ENCODE measurements at places on chromosomes 7 and 10. TPM values are rescaled to one million over a fixed set of nuclear protein-coding genes. Genes with fewer than 3 reads are reported as not detected.

GRCh38 chr10:29783201-29783947 lies 148.6 kb upstream of the SVIL start:
- DNase-seq = no peak

- DNase-seq = no peak
Measured at GRCh38 chr10:70705121-70705861, 33.0 kb downstream of the ADAMTS14 start.

The SLC37A3 gene
- 58.7 TPM for total RNA-seq

DNA sequence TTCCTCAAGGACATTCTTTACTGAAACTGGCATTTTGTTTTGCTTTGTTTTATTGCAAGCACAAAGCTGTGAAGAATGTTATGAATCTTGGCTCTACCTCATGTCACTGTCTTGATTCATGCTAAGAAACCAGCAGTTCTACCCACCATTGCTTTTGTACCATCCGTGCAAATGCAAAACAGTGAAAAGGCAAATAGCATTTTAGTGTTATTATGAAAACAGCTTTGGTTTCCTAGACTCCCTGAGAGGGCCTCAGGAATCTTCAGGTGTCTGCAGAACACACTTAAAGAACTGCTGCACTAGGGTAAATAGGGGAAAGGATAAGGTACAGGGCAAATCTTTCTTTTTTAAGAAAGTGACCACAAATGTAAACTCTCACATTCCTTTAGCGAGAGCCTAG lies 318.9 kb downstream of the AHR start:
- no peak for DNase-seq

The HMX3 gene
- total RNA-seq = 0.13 TPM

DNA sequence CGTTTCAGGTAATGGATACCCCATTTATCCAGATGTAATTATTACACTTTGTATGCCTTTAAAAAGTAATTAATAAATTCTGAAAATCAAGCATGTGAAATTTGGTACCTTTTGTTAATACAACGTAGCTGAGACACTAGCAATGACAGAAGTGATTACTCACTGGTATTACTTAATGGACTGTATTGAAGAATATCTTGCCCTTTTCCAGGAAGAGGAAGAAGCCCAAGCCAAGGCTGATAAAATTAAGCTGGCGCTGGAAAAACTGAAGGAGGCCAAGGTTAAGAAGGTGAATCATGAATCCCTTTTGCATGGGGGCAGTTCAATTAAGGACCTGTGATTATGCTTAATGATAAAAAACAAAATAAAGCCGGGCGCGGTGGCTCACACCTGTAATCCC lies 64.8 kb downstream of the APBB1IP start:
- DNase-seq = no peak

GRCh38 chr10:112229901-112230300 lies 46.3 kb upstream of the GPAM start:
- DNase-seq = no peak

The LIPF gene
- total RNA-seq = not detected

Data from bronchial epithelial cell (primary cell).